Neural crest cell (in vitro differentiated cells): ENCODE measurements at places on chromosomes 6 and 20.

DNA sequence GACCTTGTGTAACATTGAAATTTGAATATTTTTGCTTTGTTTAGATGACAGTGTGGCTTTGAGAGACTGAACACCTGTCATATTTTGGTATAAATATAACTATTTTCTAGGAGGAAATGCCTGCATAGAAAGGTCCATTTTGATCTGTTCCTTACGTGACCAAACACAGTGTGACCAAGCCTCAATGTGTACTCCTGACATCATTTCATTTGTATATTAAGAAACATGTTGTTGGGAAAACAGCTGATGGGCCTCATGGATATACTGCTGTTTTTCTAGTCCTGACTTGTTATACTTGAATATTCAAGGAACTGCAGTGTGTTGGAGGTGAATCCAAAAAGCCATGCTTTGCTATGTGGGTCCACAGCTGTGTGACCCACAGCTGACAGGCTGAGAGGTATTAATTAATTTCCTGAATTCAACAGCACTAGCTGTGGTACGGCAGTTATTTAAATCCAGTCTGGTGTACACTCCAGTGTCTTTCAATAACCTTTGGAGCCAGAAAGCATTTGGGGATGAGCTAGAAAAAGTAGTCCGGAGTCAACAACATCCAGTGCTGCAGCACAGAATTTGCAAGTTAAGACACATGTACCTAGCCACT lies 18.9 kb downstream of the NCOA7 start:
- no peak for DNase-seq

GRCh38 chr20:53238121-53238660 lies 266.0 kb downstream of the TSHZ2 start:
- DNase-seq = no peak

- DNase-seq = no peak
Measured at GRCh38 chr6:102417368-102417998, 1024.0 kb downstream of the GRIK2 start.

GRCh38 chr6:107704347-107705013 lies 119.6 kb downstream of the SCML4 start:
- peak; percentile 66 for DNase-seq

DNA sequence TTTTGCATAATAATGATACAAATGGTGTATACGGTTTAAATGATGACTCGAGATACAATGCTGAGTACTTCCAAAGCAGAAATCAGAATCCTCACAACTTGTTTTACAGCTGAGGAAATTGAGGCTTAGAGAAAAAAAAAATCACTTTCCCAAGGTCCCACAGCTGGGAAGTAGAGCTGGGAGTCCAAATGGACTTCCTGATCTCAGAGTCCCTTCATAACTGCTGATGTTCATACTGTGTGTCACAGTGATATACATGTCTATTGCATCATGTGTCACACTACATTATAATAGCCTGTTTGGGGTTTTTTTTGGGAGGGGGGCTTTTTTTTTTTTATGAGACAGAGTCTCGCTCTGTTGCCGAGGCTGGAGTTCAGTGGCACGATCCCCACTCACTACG lies 8.5 kb downstream of the HM13 start:
- DNase-seq = no peak

DNA sequence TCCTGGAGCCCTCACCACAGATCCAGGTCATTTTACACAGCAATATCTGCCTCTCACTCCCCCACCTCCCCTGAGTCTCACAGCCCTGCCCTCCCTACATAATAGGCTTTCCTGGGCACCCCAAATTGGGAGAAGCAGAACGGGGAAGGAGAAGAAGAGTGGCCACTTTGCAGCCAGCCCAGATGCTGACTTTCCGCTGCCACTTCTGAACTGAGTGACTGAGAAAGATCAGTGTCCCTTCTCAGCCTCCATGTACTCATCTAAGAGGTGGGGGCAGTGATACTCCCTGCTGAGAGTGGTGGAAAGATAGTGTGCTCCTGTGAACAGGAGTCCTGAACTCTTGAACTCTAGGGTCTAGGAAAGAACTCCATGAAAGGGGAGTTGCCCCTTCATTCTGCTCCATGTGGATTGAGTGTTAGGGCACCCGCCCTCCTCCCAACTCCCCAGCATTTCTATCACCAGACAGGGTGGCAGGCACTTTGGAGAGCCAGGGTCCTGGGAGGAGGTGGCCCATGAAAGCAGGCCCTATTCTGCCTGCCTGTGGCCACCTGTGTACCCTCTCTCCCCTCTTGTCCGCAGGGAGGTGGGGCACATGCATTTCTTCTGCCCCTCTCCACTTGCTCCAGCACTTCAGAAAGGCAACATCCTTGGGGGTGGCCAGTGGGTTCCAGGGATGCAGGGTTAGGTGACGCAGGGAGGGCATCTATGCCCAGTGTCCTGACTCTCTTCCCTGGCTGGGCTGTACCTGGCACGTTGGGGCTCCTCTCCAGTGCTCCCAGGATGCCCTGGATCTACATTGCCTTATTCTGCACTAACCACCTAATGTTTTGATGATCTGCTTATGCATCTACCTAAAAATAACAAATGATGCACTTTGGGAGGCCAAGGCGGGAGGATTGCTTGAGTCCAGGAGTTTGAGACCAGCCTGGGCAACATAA lies 38.3 kb upstream of the MRPS18A start:
- no peak for DNase-seq

- no peak for DNase-seq
Measured at GRCh38 chr6:169171951-169172350, 81.7 kb downstream of the THBS2 start.

DNA sequence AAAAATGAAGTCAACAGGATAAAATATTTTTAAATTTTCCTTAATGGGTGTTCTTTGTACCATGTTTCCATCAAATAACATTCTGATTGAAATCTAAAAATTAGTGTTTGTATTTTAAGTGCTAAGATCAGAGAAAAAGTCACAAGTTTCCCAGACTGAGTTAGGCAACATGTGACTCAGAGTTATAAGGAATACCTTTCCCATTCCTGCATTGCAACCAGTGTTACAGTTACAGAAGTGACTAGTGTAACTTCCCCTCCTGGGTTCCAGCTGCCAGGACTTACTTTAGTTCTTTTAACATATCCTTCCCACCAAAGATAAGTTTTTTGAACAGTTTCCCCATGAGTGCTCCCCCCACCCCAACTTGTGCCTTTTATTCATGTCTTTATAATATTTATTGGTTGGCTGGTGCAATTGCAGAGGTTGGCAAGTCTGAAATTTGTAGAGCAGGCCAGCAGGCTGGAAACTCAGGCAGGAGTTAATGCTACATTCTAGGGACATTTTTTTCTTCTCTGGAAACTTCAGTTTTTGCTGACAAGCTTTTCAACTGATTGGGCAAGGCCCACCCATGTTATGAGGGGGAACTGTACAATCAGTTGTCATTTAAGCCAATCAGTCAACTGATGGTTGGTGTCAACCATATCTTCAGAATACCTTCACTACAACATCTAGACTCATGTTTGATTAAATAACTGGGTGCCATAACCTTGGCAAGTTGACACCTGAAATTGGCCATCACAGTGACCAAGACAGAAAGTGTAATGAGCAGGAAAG lies 22.9 kb upstream of the ESR1 start:
- no peak for DNase-seq

GRCh38 chr6:46240866-46241565 lies 70.2 kb upstream of the ENPP5 start:
- DNase-seq = no peak

DNA sequence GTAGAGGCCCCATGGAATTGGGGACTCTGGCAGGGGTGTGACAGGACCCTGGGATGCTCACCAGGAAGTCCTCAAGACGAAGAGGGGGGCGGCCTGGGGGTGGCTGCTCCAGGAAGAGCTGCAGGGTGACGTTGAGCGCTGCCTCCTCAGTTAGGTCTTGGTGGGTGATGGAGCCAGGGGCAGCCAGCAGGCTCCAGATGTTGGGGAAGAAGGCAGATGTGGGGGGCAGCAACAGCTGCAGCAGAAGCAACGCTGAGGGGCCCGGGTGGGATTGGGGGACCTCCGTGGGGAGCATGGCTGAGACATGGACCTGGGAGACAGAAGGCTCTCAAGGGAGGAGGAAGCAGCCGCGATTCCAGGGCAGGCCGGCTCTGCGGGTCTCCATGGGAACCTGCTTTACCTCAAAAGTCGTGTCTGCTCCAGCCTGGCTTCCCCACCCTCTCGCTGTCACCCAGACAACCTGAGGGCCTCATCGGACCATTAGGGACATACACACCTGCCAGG lies 591 bp downstream of the VWA7 start:
- DNase-seq = no peak

GRCh38 chr6:137811121-137811915 lies 55.7 kb upstream of the TNFAIP3 start:
- no peak for DNase-seq

DNA sequence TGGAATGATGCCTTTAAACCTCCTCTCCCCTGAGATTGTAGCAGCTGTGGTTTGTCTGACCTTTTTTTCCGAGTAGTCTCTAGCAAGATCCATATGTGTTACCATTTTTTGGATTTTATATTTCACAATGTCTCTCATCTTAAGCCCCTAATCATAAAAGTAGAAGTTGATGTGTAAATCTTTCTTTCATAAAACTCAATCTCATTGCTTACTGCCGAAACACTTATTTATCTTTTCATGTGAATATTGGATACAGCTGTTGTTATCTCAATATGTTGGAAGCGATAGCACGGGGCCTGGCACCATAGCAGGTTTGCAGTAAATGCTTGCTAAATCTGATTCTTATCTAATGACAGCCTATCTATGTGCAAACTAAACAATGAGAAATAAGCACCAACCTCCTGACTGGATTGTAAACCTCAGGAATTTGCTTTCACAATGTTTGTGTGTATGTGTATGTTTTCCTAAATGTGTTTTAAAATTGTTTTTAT lies 14.2 kb downstream of the SMPDL3A start:
- no peak for DNase-seq

- DNase-seq = no peak
Measured at GRCh38 chr20:20624914-20625313, 87.5 kb downstream of the RALGAPA2 start.

- no peak for DNase-seq
Measured at GRCh38 chr20:34567892-34568865, 9.7 kb downstream of the MAP1LC3A start.

- no peak for DNase-seq
Measured at GRCh38 chr6:80434691-80435350, 328.4 kb downstream of the BCKDHB start.

- no peak for DNase-seq
Measured at GRCh38 chr20:19785173-19785982, 27.3 kb downstream of the RIN2 start.

DNA sequence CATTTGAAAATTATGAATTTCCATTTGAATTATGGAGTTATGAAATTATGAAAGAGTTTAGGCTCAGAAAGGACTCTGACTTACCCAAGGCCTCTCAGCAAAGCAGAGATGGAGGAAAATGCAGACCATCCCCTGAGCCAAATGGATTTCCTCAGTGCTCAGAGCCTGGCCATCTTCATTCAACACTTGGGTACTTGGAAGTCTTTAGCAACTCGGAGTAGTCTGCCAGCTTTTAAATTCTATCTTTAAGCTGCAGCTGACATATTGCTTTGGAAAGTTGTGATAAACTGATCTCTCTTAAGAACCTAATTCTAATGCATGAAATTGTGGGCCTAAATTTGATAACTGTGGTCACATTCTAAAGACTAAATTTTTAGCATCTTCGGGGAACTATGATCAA lies 315.4 kb downstream of the SAMD5 start:
- DNase-seq = no peak

- no peak for DNase-seq
Measured at GRCh38 chr6:164570801-164571200, 738.6 kb downstream of the C6orf118 start.

DNA sequence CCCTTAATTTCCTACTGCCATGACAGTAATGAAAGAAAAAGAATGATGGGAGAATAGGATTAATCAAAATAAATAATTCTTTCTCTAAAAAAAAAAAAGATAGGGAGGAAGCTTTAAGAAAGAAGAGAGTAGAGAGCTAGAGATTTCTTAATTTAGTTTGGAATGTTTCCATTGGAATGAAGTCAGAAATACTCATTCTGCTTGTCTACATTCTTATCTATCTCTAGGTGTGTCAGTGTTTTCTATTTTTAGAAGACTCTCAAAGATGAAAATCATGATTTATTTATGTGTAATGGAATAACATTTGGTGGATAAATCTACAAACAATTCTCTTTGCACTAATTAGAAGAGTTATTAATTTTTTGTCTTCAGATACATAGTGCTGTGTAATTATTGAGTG lies 38.0 kb upstream of the HIVEP1 start:
- no peak for DNase-seq

DNA sequence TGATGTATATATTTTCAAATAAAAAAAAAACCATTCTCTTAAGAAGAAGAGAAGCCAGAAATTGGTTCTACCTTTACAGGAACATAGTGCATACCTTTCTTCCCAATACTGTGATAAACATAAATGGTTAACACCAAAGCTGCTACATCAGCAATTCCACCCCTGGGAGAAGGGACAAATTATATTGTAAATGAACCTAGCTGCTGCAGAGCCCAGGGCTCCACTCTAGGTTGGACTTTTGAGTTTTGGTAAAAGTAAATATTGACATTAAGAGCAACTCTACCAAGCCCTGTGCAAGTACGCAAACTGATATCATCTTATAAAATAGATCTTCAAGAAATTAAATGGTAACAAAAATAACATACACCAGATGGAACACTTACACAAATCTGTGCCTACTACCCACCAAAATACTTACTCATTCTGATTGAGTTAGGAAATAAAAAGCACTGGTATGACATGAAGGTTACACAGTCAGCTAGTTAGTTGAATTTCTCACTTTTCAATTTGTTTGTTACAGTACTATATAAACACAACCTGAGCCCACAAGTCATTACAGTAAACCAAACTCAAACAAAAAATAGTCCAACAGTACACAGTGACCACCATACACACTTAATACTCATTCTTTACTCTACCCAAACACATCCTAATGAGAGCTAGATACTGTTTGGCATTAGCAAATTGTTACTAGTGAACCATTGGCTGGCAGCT lies 223.3 kb upstream of the HEY2 start:
- no peak for DNase-seq
